NCI-H187 treated with DMSO at 0.1 percent for 48 hours (cell line): ENCODE measurements at places on chromosomes 2 and 18.
A peak's percentile ranks its signal among the peaks of the same experiment; 100 is the strongest.

DNA sequence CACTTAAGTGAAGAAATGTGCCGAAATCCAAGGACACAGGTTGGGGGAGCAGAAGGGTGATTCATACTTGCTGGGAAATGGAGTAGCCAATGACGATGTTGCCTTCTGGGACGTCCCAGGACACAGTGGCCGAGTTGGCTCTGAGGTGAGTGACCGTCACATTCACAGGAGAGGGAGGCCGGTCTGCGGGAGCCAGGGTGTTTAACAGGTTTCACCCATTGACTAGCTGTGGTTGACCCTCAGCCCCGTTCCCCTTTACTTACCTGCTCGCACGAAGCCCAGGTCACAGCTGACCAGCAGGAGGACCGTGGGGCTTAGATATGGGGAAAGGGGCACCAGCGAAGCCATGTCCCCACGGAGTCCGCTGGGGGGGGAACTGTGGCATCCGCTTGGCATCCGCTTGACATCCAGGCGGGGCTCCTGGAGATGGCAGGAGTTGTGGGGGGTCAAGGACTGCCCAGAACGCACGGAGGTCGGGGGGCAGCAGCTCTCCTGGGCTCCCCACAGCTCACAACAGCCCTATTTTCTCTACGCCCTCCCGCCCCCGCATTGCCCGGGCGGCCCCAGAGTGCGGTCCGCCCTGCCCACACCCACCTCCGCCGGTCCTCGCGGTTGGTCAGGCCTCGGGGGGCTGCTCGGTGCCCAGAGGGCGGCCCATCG, 586 bp downstream of the FNDC4 start:
- DNase-seq = no peak

DNA sequence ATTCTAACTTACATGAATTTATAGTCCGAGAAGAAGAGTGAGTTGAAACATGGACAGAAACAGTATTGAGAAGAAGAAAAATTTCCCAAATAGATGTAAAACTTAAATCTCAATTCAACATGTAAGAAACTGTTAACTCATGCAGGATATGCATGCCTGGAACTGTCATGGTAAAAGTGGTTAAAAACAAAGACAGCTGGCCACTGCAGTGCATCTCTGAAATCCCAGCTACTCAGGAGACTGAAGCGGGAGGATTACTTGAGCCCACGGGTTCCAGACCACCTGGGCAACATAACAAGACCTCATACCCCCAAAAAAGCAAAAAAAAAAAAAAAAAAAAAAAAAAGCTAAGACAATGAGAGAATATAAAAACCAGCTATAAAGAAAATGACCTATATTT, 93.0 kb upstream of the TTC27 start:
- no peak for DNase-seq

DNA sequence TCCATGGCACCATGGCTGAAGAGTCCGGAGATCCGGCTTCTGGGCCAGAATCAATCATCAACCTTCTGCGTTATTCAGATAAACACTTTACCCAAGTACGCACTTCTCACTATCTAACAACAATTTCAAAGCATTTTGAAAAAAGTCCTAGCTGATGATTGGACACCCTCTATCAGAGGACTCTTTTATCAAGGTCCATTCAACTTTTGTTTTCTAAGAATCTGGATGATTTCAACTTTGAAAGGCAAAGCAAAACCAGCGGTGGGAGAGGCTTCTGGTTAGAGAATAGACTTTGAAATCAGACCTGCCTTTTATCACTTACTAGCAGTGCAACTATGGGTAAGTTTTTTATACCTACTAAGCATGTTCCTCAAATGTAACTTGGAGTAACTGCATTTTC, 293.6 kb upstream of the TNP1 start:
- no peak for DNase-seq

DNA sequence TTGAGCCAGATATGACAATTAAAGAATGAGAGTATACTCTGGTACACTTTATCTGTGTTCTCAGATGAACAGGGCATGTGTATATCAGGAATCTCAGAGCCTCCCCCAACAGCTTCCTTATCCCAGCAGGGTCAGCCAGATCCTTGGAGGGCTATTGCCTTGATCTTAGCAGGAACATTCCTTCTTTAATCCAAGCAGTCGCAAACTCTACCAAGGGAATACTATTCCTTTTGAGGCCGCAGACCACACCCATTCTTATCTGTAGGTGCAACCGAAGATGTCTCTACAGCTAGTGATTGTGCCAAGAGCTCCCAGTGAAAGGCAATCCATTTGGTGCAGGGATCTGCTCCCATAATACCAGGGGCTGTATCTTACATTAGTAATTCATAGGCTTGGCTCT, 118.3 kb upstream of the DOK6 start:
- no peak for DNase-seq

DNA sequence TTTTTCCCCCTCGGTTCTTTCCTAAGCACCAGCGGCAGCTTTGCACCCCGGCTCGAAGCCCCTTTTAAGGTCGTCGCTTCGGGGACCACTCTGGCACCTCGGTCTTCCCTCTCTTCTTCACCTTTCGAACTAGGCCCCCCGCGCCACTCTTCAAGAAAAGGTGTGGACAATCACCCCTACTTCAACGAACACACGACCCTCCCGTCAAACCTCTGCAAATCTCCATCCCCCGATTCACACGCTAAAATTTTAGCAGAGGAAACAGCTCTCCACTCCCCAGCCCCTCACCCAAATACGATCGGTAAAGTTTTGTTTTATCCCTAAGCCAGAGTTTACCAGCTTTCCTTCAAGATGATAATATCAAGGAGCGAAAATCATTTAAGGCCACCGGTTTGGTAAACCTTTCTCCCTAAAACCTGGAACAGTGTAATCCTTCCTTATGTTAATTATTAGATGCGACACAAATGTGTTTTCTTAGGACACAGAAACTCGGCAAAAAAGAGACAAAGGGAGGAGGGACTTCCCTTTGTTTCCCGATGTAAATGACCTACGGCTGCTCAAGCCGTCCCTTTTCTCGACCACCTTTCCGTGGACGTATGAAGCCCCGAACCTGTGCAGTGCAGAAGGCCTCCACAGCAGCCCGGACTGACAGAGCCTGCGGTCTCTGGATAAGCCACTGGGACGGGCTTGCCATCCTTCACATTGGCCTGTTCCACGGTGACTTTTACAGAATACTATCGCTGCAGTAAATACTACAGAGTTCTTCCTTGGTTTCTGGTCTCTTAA, 85.2 kb downstream of the RBMS1 start:
- DNase-seq = no peak

GRCh38 chr2:233968556-233968955, 51.4 kb downstream of the TRPM8 start:
- no peak for DNase-seq

GRCh38 chr2:9535177-9535576, 20.5 kb downstream of the ADAM17 start:
- no peak for DNase-seq

DNA sequence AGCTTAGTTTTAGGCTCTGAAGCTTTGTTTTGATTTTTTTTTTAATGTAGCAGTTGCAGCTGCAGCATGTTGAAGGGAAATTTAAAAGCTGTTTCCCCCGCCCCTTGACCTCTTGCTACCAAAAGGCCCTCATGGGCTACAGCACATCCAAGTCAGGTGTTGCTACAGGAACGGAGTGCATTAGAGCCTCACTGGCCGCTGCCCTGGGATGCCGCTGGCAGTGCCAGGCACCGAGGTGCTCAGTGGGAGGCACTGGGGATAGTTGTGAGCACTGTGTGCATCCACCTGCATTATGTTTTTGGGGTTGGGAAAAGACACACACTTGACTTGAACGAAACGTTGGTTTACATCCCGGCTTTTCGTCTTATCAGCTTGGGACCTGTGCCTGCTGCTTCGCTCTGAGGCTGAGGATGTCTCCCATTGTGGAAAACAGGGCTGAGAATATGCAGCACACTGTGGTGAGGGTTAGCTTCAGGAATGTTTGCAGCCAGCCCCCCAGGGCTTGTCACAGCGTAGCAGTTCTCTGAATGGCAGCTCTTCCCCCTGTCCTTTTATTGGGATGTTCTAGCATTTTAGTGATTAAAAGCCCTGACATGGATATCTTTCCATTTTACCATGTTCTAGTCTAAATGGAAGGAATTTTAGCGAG, 24.1 kb downstream of the DCDC2C start:
- no peak for DNase-seq

- DNase-seq = peak; percentile 32
Observed at GRCh38 chr2:74835831-74836674, 2.1 kb downstream of the HK2 start.

- DNase-seq = no peak
Observed at GRCh38 chr2:52473526-52473925, 1294.1 kb upstream of the CHAC2 start.

DNA sequence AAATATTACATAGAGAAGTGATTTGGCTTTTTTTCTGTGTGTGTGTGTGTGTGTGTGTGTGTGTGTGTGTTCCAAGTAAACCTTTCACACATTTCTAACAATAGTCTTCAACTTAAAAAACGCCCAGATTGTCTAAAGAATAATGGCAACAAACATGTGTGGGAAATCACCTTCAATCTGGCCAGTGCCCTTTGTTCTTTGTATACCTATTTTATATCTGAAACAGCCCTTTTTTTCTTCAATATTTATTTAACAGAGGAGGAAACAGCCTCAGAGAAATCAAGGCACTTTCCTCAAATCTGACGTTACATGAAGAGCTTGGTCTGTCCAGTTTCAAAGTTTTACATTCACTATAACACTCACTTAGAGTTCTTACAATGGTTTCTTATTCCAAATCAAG, 25.3 kb downstream of the CCDC195 start:
- no peak for DNase-seq

DNA sequence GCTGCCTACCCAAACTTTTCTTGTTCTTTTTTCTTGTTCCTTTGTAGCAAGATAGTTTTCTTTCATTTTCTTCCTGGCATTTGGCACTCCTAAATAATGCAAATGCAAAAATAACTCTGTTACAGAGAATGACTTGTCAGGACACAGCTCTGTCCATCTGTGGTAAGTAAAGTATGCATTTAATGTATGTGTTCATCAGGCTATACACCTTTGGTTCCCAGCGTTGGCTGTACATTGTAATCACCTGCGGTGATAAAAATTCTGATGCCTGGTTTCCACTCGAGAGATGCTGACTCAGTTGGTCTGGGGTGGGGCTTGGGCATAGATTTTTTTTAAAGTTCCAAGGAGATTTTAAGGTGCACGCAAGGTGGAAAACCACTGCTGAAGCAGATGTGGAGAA, at the start of gene SERPINB13:
TSS of gene SERPINB13 (plus strand) at position 378 of the 400 bp plus-strand sequence. CDS start 1,325 bp downstream, outside the sequence.
- DNase-seq = no peak

GRCh38 chr2:206989311-206989710, 50.0 kb downstream of the CPO start:
- DNase-seq = no peak

GRCh38 chr2:53182601-53183000, 585.0 kb upstream of the CHAC2 start:
- DNase-seq = no peak

DNA sequence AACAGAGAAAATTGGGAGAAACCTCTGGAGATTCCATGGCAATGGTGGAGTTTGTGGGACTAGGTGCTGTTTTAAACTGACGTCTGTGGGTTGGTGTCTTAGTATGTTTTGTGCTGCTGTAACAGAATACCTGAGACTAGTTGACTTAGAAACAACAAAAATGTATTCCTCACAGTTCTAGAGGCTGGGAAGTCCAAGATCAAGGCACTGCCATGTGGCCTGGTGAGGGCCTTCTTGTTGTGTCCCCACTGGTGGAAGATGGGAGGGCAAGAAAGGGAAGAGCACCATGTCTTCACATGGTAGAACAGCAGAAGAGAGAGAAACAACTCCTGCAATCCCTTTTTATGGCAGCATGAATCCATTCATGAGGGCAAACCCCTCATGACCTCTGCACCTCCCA, 6.8 kb upstream of the ZC3H6 start:
- DNase-seq = no peak

DNA sequence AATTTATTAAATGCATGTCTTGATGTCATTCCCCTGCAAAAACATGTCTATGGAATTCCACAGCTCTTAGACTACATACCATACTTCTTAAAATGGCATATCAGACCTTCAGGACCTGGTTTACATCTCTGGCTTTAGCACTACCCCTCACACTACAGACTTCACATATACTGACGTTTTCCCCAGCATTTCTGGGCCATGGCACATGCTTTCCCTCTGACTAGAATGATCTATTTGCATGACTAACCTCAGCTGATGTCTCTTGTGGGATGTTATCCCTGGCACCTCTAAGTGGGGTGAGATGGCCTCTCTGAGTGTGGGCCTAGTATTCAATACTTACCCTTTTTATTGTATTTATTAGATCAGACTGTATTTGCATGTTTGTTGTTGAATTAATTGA, 381.6 kb downstream of the ERBB4 start:
- no peak for DNase-seq

GRCh38 chr2:38073211-38074057, 2.5 kb downstream of the CYP1B1 start:
- DNase-seq = no peak

GRCh38 chr2:26488463-26489212, 10.7 kb upstream of the OTOF start:
- DNase-seq = no peak

DNA sequence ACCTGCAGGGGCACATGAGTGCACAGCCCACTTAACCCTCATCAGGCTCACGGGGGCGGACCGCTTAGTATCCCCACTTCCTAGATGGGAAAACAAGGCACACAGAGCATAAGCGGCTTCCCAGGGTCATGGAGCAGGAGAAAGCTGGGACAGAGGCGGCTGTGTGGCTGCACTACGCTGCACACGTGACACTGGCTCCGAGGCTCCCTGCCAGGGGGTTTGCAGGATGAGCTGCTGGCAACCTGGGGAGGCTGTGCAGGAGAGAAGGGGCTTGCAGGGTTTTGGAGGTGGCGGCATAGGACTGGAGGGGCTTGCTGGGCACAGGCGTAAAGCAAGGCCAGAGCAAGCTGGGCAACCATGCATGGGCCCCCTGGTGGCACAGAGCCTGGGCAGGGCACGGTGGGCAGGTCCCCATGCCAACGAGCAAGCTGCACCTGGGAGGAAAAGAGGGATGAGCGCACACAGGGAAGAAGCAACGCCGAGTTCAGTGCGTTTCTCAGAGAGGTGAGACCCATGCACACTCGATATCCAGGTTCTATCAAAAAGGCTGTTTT, 268.6 kb downstream of the HDAC4 start:
- DNase-seq = no peak

DNA sequence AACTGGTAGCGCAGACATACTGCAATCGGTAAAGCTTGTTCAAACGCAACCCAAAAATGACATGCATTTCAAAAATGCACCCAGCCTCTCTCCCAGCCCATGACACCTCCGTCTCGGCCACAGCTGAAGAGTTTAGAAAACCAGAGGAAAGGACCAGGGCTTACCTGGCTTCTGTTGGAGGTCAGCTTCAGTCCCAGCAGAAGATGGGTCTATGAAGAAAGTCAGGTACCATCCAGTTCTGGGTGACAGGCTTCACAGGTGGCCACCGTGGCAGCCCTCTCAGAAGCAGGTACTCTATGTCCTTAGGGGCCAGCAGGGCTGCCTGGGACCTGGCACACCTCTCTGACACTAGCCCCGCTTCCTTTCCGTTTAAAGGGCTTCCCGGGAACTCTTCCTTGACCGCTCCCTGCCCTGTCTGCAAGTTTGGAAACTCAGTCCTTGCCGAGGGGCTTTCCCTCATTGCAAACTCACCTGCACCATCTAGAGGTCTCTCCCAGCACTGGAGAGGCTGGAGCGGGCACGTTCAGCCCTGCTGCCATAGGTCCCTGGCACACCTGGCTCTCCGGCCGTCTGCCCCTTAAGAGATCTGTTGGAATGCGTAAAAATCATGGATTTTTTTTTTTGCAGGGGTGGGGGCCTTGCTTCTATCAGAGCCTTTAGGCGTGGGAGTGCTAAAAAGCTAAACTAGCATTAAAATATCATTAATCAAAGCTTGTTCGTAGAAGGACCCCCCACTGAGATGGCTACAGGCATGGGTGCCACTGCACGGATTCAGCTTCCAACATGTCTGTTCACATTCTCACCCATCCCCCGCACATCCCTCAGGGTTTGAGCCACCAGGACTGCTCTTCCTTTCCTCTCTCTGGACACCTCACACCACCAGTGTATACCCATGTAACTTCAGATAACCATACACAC, at the start of gene EDAR:
TSS of gene EDAR (minus strand) at position 425 of the 918 bp plus-strand sequence. CDS start 58,206 bp downstream, outside the sequence.
- no peak for DNase-seq
